ENCODE measurements at places on chromosomes 2 and 18. TPM values are rescaled to one million over a fixed set of nuclear protein-coding genes. Genes with fewer than 3 reads are reported as not detected.
A peak's percentile ranks its signal among the peaks of the same experiment; 100 is the strongest.

The MDH1B gene
- total RNA-seq = 0.37 TPM

The ARL4C gene
- 18.9 TPM for total RNA-seq

The DUSP11 gene
- total RNA-seq = 28.1 TPM

The NEU2 gene
- not detected for total RNA-seq

The GPR45 gene
- not detected for total RNA-seq

The KYNU gene
- total RNA-seq = 0.27 TPM

GRCh38 chr2:85680707-85681371 is 12.8 kb upstream of the SFTPB start:
- DNase-seq = no peak

- DNase-seq = no peak
These were observed 320.7 kb downstream of the CYP26B1 start for GRCh38 chr2:71826826-71827523.

- no peak for DNase-seq
These were observed 8.6 kb downstream of the ITGA4 start for GRCh38 chr2:181465676-181466375.

DNA sequence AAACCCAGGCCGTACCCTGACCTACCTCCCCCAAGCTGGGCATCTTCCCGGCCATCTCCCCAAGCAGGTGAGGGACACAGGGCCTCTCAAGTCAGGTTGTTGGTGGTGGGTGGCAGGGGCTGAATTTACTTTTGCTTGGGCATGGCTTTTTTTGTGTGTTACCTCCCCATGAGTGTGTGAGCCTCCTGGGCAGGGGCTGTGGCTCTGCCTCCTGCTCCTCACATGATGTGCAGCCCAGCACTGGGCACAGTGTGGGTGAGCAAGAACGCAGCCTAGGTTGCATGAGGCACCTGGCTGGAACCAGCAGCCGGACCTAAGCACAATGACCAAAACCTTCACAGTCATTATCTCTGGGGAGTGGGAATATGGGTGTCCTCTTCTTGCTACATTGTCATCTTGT is 22.3 kb downstream of the CELF4 start:
- no peak for DNase-seq

The ASB1 gene
- total RNA-seq = 37.7 TPM

DNA sequence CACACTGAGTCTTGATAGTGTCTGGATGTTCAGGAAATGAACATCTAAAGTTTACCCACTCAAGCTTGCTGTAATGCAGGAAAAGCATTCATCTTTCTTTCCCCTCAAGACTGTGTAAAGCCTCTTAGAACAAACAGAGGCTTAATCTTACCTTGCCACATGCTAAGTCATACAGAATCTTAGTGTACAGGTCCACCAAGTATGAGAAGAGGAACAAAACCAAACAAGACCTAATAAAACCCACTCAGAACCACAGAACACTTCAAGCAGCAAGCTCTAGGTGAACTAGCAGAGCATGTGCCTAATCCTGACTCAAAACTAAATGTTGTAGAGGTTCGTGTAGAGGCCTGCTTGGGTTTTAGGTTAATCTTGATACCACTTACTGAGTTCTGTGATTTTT is 97.6 kb downstream of the SPTBN1 start:
- DNase-seq = no peak

The SKOR2 gene
- not detected for total RNA-seq

- no peak for DNase-seq
These were observed 61.2 kb upstream of the RBM44 start for GRCh38 chr2:237737196-237737865.

GRCh38 chr2:172861656-172862476 is 126.2 kb downstream of the RAPGEF4 start:
- DNase-seq = no peak

GRCh38 chr2:85452237-85452636 is 33.7 kb downstream of the SH2D6 start:
- no peak for DNase-seq

GRCh38 chr2:30915486-30915885 is 108.2 kb upstream of the CAPN13 start:
- peak; percentile 25 for DNase-seq

- peak; percentile 59 for DNase-seq
These were observed 210.0 kb upstream of the ZNF521 start for GRCh38 chr18:25561918-25562317.

DNA sequence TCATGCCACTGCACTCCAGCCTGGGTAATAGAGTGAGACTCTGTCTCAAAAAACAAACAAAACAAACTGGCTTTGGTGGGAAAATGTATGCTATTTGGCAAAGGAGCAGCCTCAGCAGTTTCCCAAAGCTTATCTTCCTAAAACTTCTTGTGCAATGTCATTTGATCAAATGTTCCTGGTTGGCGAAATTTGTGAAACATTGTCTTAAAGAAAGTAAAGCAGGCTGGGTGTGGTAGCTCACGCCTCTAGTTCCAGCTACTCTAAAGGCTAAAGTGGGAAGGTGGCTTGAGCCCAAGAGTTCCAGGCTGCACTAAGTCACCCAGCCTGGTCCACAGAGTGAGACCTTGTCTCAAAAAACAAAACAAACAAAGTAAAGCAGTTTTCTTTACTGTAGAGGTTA is 17.3 kb upstream of the TAF4B start:
- DNase-seq = no peak

- no peak for DNase-seq
These were observed 187.2 kb downstream of the LRRTM1 start for GRCh38 chr2:80117401-80117800.

- DNase-seq = no peak
These were observed 229.2 kb downstream of the LDLRAD4 start for GRCh38 chr18:13447621-13448334.

- no peak for DNase-seq
These were observed 83.4 kb downstream of the SLC25A12 start for GRCh38 chr2:171810422-171811244.

- no peak for DNase-seq
These were observed 757.2 kb downstream of the GALR1 start for GRCh38 chr18:78006774-78007260.

GRCh38 chr2:47504174-47504810 is 101.3 kb downstream of the MSH2 start:
- peak; percentile 68 for DNase-seq

The ANAPC1 gene
- total RNA-seq = 131 TPM

DNA sequence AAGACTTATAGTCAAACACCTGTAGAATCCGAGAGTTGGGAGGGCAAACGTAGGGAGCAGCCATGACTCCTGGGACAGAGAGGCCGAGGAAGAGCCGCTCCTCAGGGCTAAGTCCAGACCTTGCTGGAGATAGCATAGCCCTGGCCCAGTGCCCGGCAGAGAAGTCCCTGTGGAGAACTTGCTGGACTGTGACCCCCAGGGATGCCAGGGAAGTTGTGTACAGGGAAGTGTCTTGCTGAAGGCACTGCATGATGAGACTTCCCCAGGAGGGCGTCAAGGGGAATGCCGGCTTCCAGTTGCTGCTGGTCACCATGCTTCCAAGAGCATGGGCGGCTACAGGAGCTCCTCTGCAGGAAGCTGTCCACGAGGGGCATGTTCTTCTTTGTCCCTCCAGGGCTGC is 8.6 kb upstream of the CNDP1 start:
- no peak for DNase-seq

DNA sequence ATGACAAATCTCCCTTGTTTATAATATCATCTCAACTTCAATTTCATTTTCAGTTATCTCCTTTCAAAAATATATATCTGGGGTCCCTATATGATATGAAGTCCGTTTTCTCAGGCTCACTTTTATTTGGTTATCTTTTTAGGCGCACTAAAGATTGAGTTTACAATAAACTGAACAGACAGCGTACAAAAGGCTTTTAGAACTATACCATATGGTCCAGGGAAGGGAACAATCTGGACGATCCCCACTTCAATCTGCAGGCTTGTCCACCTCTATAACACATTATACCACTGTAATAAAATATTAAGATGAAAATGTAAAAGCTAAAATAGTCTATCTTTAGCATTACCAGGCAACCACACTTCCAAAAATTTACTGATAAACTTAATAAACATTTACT is 289.9 kb downstream of the ZEB2 start:
- DNase-seq = no peak

GRCh38 chr18:13545514-13545913 is 180.8 kb downstream of the FAM210A start:
- DNase-seq = no peak

DNA sequence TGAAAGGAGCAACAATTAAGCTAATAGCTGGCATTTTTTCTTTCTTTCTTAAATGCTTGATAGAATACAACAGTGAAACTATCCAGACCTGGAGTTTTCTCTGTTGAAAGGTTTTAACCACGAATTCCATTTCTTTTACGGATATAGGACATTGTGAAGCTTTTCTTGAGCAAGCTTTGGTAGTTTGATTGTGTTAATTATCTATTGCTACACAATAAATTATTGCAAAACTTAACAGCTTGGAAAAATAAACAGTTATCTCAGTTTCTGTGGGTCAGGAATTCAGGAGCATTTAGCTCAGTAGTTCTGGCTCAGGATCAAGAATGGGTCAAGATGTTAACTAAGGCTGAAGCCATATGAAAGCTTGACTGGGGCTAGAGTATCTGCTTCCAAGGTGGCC is 11.7 kb downstream of the PHOSPHO2 start:
- no peak for DNase-seq

The D2HGDH gene
- 68.1 TPM for total RNA-seq

GRCh38 chr2:180607514-180608049 is 372.8 kb upstream of the UBE2E3 start:
- DNase-seq = no peak

The SERPINB5 gene
- total RNA-seq = not detected

- no peak for DNase-seq
These were observed 1.6 kb upstream of the COPS9 start for GRCh38 chr2:240137596-240138253.

GRCh38 chr2:86396291-86396785 is 44.8 kb upstream of the KDM3A start:
- DNase-seq = peak; percentile 11

DNA sequence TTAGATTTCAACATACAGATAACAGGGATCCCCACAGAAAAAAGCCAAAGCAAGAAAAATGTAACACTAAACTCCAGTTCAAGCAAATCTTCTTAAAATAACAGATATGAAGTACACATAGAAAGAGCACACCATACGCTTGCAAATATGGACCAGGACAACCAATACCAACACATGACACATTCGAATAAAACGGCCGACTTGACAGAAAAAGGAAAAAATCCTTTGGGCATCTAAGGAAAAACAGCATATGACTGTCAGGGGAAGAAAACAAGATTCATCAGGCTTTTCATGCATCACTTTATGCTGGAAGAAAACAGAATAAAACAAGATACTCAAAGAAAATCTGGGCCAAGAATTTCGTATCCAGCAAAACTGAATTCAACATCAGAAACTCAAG is 16.0 kb downstream of the RNASEH1 start:
- no peak for DNase-seq

- DNase-seq = no peak
These were observed 30.0 kb downstream of the MYO7B start for GRCh38 chr2:127565261-127566138.

- DNase-seq = no peak
These were observed 57.2 kb upstream of the UGP2 start for GRCh38 chr2:63784461-63784860.

DNA sequence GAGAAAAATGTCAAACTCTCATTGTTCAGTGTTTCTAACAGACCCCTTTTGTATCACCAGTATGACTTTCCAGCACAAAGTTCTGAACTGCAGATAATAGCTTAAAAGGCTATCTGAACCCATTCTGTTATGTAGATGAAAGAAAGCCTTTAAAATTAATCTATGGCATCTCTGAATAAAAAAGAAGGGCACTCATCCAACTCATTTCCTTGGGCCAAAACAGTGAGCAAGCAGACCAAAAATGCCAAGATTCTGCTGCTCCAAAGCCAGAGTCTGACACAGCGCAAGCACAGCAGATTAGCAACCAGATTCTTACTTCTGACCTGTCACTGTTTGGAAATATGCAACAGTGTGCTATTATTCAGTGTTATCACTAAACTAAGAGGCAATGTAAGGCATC is 22.6 kb upstream of the ITGA6 start:
- no peak for DNase-seq

GRCh38 chr18:70072678-70073077 is 125.0 kb upstream of the CD226 start:
- no peak for DNase-seq

DNA sequence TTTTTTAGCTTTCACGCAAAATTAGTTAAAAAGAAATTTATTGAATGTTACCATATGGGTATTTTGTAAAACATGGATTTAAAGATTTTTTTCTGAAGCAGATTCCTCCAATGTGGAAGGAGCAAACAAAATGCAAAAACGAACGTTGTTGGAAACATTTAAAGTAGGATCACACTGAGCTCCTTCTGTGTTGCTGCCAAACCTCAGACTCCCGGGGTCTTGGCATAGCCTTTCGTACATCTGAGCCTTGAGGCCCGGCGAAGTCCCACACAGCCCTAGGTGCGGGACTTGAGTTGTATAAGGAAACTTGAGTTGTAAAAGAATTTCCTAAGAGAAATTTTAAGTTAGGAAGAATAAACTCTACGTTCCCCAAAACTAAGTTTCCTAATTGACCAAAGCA is 52.0 kb upstream of the CD226 start:
- DNase-seq = no peak
